CD4-positive, alpha-beta T cell treated with Interleukin-17A for 4 hours (primary cell): ENCODE measurements at places on chromosomes 13 and 19.

DNA sequence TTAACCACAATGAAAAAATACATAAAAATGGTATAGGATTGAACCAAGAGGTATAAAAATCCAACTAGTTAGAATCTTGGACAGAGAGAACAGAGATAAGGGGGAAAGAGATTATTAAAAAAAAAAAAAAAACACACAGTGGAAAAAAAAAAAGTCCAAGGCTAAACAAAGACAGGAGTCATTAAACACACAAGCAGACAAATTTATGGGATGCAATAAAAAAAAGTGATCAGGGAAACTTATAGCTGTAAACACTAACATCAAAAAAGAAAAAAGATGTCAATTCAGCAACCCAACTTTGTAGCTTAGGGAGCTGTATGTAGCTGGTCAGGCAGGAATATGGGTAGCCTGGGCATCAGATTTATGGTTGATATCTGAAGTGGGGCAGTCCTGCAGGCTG is 129.0 kb downstream of the DNAJC3 start:
- no peak for DNase-seq

DNA sequence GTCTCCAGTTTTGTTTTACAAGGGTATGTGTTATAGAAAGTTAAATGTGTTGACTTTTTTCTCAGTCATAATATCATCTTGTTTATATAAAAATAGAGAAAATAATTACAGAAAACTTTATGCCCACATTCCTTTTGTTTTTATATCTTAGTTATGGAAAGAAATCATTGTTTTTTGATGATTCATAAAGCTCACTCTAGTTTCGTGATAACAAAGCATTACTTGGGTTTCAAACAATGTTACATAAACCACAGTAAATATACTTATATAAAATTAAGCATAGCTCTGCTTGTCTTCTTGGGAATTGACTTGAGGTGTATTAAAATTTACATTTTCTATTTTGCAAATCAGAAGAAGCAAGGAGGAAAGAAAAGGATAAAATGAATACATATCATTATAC is 111.8 kb downstream of the SGCG start:
- no peak for DNase-seq

GRCh38 chr19:47351548-47351947 is 2.4 kb downstream of the DHX34 start:
- DNase-seq: no peak

DNA sequence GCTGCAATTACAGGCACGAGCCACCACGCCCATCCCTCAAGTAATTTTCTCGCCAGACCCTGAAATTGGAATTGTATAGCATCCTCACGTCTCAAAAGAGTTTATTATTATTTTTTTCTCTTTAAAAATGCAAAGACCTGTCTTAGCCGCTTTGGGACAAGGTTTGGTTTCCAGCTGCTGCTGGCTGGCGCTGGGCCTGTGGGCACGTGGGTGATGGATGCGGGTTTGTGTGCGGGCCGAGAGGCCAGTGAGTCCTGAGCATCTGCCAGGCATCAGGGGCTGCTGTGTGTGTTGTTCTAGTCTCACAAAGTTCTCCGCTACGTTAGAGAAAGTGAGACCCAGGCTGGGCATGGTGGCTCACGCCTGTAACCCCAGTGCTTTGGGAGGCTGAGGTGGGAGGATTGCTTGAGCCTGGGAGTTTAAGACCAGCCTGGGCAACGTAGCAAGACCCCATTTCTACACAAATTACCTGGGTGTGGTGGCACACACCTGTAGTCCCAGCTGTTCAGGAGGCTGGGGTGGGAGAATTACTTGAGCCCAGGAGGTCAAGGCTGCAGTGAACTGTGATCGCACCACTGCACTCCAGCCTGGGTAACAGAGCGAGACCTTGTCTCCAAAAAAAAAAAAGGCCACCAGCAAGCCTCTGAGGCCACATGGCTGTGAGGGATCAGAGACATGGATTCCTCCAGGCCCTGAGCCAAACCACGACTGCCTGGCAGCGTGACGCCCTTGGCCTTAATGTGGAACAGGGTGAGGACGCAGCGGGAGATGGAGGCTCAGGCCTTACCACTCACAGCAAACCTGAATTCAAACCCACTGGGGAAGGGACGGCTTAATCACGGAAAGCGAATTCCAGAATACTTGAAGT is 4.7 kb upstream of the TMPRSS9 start:
- no peak for DNase-seq

DNA sequence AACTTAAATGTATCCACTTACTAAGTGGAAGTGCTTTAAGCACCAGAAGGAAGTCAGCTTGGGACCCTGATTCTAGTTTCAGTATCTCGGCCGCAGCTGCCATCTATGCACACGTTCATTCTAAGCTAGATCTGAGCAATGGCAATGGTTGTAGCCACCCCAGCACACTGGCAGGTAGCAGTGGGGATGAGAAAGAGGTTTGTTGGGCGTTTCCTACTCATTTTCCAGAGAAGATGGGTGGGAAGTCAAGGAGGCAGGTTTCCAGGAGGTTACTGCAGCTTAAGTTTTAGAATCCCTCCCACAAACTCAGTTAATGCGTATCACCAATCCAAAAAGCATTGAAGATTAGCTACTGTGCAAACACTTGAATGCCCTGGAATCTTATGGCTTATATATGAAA is 114.2 kb upstream of the TSC22D1 start:
- DNase-seq: no peak

- DNase-seq: peak; percentile 84
These were observed 2.4 kb downstream of the GDF15 start for GRCh38 chr19:18388100-18388959.

- no peak for DNase-seq
These were observed 1239.5 kb downstream of the PCDH9 start for GRCh38 chr13:65990684-65991083.

DNA sequence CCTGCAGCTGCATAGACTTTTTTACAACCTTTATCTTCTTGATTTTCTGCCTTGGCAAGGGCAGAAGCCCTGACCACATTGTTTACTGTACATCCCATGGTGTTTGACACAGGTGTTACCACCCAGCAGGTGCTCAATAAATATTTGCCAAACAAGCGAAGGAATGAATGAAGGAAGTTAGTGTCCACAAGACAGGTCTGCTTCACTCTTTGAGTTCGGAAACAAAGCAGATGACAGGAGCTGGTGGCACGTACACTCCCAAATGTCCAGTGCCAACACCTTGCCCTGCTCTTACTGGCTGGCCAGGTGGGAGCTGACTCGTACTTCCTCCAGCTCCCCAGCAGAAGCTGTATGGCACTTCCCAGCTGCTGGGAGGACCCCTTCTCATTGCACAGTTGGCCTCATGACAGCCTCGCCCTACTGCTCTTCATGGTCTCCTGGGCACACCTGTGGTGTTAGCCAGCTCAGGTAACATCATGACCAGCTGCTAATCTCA is 22.0 kb upstream of the MUC16 start:
- DNase-seq: no peak

DNA sequence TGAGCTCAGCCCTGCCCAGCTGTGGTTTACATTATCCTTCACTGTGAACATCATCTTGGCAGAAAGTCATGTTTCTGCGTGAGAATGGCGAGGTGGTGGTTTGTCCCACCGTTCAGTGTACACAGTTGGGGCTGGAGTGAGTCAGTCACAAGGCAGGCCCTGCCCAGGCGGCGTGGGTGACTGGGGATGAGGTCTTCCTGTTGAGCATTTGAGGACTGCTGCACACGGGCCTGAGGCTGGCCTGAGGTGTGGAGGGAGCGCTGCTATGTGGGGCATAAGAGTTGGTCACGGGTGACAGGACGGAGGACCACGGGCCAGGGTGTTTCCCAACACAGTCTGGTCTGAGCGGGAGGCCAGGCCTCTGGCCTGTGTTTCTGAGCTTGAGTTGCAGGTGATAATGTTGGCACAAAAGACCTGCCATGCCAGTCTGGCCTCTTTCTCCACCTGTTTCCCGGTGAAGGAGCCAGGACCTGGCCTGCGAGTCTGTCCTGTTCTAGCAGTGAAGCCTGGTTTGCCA is 13.4 kb upstream of the C19orf33 start:
- DNase-seq: no peak

DNA sequence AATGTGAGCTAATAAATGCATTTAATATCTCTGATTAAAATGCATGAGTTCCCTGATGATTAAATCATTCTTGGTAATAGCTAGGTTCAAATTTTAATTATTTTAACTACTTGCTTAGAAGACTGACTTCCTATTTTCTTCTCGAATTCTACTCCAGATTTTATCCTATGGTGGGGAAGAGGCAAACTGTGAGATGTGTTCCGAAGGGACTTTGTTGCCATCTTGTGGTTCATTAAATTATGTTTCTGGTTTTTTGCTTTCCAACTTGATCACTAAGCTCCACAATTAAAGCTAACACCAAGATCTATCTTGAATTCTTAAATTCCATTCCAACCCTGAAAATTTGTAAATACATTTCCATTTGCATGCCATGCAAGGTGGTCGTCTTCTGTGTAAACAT is 538.4 kb upstream of the PCDH20 start:
- no peak for DNase-seq

DNA sequence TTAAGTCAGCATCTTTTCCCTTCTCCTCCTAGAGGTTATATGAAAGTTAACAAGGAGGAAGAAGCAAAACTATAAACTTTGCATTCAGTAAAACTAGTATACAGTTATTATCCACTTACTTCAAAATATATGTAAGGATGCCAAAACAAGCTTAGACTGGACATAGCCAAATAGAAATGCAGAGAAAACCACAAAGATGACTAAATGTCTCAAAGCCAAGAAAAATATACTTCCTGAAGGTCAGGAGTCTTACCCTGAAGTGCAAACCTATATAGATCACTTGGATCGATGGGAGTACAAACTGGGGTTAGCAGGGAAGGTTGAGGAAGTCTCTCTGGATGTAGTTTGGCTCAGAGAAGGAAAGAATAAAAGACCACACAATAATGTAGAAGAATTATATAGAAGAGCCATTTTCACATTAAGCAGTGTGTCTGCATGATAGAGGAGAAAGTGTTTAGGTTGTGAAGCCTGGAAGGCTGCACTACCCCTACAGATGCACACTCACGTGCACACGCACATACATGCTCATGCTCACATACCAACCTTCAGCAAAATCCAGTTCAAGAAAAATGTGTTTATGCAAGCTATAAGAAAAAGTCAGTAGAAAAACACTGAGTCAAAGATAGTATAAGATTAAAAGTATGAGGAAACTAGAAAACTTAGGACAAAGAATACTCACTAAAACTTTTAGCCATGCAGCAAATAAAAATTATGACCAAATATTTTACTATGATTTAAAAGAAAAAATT is 112.1 kb upstream of the RXFP2 start:
- DNase-seq: no peak

- peak; percentile 7 for DNase-seq
These were observed at the start of gene SIGLEC10 for GRCh38 chr19:51417107-51417809. TSS of gene SIGLEC10 (minus strand) at chr19:51417642. CDS start at chr19:51417581, 61 bp downstream.

DNA sequence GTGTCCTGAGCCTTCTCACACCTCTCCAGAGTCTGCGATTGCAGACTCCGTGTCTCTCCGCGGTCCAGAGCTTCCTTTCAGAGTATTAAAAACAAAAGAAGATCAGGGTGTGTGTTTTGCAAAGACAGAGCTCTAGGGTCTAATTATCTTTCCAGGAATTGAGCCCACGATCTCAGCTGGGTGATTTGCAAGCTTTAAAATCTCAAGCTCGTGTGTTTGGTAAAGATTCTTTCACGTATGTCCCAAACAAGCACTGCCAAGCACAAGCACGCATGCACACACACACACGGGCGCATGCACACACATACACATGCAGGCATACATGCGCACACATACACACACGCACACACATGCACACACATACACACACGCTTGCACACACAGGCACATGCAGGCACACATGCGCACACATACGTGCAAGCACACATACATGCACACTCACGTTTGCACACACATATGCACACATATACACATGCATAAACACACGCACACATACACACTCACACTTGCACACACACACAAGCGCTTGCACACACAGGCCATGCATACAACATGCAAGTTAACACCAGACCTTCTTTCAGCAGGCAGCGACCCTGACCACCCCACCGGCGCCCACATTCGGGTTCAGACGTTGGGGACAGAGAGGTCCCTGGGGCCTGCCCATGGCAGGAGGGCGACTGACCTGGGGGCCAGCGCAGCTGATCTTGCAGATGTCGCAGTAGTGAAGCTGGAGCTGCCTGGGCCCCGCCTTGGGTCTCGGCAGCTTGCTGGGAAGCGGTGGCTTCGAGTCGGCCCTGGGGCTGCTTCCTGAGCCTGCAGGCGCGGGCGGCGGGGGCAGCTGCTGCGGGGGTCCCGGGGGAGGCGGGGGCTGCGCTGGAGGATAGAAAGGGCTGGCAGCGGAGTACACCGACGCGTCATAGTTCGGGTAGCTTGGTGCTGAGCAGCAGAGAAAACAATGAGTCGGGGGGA is 37.9 kb downstream of the ZFR2 start:
- DNase-seq: no peak

DNA sequence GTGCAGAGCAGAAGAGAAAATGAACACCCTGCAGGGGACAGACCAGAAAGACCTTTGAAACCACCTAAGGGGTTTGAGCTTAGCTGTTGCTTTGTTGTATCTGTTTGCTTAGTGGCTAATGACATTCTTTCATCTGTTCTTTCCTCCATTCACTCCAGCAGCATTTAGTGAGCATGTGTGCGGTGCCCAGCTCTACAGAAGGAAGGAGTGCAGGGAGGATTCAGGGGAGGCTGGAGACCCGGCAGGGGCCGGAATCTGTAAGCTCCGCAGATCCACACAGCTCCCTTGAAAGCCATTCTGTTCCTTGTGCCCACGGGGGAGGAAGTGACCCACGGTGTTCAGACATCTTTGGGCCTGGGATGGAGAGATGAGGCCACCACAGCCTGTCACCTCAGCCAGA is 27.5 kb downstream of the UQCRFS1 start:
- DNase-seq: no peak

DNA sequence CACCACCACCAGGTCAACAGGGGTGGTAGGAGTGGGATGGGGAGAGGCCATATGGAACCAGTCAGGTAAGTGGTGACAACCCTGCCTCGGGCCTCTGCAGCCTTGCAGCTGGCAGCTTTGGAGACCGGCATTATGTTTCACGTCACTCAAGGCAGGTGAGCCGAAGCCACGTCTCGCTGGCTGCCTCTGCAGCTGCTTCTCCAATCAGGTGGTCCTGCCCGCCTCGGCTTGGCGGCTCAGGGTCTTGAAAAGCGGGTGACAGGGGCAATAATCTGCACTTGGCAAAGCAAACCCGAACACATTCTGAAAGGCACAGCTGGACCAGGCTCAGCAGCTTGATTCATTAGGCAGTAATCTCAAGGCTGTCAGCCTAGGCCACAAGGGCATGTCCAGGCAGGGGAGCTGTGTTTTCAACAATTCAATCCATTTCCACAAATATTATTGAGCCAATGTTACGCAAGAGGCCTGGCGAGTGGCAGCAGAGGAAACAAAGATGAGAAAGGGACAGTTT is 77.4 kb upstream of the PCDH8 start:
- no peak for DNase-seq

DNA sequence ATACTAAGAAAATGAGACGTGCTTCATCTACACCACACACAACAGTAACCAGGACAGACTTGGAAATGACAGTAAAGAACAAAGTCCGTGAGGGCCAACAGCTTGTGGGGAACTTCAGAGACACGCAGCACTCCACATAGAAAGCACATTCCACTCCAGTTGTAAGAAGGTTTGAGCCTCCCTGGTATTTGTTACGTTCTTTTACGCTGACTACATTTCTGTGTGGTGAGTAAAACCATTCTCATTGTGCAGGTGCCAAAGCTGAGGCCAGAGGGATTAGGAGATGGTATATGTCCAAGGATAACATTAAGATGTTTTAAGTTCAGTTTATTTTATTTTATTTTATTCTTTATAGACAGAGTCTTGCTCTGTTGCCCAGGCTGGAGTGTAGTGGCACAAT is 1189.9 kb downstream of the UQCRFS1 start:
- no peak for DNase-seq
